ENCODE measurements at places on chromosomes 6 and 20.
A peak's percentile ranks its signal among the peaks of the same experiment; 100 is the strongest.

DNA sequence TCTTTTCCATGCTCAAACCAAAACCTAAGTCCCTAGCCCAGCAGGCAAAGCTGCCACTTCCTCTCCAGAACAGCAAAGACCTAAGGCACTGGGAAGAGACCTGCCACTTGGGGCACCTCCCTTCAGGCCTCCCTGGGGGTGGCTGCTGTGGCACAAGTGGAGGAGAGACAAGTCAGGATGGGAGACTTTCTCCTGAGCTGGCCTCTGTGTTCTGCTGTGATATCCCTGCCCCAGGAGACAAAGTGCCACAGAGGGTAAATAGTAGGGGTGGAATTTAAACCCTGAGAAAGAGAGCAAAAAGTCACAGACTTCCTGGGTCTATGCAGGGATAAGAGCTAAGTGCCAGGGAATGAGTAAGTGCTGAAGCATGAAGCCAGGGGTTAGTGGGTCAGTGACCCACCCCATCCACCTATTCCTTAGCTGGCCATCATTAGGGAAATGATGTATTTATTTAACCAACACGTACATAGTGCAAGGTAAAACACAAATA, 84.2 kb downstream of the MRPL14 start:
- peak; percentile 79 for DNase-seq

GRCh38 chr6:3623451-3624249, 127.9 kb downstream of the PXDC1 start:
- DNase-seq = no peak

DNA sequence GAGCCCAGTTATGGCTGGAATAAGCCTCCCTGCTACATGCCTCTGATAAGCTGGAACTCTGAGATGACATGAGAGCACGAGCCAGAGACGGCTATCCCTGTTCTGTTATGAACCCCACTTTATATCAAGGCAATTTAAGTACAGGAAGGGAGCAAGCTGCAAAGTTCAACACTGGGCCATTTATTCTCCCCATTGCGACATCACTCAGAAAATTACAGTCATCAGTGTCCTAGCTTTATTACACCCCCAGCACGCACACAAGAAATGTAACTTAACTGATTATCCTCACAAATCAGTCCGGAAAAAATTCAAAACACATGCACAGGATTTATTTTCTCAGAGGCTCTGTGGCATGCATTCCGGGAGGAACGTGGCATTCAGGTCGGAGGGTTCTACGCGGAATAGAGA, 125.3 kb upstream of the SLC2A12 start:
- no peak for DNase-seq

- no peak for DNase-seq
Measured at GRCh38 chr6:169841907-169842606, 90.6 kb downstream of the ERMARD start.

GRCh38 chr20:7087803-7088202, 320.3 kb downstream of the BMP2 start:
- no peak for DNase-seq

- DNase-seq = no peak
Measured at GRCh38 chr6:42989923-42990322, 5.6 kb downstream of the PPP2R5D start.

- DNase-seq = peak; percentile 66
Measured at GRCh38 chr6:31462964-31463870, 34.7 kb upstream of the MICB start.

Data from H54 (cell line).